ENCODE measurements at places on chromosomes 5 and 9.

- DNase-seq: no peak
Measured at GRCh38 chr5:75551471-75551870, 39.8 kb downstream of the POLK start.

- DNase-seq: peak; percentile 77
Measured at GRCh38 chr5:151086905-151087360, 6.1 kb upstream of the TNIP1 start.

DNA sequence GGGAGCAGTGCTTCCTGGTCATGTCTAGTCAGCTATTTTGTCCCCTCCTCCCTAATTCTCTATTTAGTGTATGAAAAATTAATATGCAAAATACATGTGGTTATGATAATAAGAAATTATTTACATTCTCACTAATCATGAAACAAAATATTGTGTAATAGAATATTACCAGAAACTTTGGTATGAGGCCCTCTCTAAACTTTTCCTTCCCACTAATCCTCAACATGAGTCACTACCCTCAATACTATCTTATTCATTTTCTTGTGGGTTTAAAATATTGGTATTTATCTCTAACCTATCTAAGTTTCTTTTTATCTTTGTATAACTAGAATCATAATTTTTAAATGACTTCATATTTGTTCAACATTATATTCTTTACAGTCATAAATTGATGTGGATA, 545.9 kb upstream of the PTPRD start:
- DNase-seq: no peak

GRCh38 chr5:32880796-32881195, 169.7 kb downstream of the NPR3 start:
- DNase-seq: no peak

- DNase-seq: no peak
Measured at GRCh38 chr9:113341712-113342410, 1.8 kb upstream of the WDR31 start.

GRCh38 chr5:149366169-149366729, 8.4 kb downstream of the PCYOX1L start:
- no peak for DNase-seq

DNA sequence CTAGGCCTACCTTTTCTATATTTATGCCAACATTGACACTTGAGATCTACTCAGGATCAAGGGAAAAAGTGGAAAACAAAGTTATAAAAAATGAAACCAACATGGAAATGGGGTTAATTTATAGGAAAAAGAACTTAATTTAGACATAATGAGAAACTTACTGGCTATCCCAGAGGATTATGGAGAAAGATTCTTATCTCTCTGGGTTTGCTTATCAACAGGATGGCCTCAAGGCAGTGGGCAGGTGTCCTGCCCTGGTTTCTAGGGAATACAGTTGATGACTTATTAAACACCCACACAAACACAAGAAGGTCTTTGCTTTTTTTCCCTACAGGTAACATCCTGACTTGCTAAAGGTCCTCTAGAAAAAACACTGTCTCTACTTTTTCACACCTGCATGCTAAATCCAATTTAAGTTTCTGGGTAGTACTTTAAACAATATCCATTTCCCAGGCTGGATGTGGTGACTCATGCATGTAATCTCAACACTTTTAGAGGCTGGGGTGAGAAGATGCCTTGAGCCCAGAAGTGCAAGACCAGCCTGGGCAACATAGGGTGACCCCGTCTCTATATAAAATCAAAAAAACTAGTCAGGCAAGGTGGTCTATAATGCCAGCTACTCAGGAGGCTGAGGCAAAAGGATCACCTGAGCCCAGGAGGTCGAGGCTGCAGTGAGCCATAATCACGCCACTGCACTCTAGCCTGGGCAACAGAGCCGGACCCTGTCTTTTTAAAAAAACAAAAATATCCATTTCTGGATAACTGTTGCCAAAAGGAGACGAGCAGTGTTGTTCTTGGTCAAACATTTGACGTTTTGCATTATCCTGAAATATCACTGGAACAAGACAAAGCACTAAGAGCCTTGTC, 6.6 kb upstream of the ZNF608 start:
- no peak for DNase-seq

- DNase-seq: no peak
Measured at GRCh38 chr9:15670246-15670645, 117.4 kb downstream of the CCDC171 start.

GRCh38 chr5:93574491-93575305, 6.3 kb downstream of the NR2F1-AS1 start:
- no peak for DNase-seq

GRCh38 chr5:111347021-111347420, 122.8 kb downstream of the CAMK4 start:
- DNase-seq: no peak

DNA sequence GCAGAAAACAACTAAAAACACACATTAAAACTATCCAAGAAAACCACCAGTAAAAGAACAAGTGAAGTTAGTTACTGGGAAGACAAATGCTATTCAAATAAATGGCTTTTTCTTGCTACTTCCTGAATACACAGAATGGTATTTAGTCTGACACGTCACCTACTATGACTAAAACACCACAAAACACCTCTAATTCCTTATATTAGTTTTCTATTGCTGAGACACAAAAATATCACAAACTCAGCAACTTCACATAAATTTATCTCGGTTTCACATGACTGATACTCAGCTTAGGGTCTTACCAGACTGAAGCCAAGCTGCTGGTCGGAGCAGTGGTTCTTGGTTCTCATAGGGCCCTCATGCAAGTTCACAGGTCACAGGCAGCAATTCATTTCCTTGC, 5.4 kb downstream of the DMAC1 start:
- no peak for DNase-seq

DNA sequence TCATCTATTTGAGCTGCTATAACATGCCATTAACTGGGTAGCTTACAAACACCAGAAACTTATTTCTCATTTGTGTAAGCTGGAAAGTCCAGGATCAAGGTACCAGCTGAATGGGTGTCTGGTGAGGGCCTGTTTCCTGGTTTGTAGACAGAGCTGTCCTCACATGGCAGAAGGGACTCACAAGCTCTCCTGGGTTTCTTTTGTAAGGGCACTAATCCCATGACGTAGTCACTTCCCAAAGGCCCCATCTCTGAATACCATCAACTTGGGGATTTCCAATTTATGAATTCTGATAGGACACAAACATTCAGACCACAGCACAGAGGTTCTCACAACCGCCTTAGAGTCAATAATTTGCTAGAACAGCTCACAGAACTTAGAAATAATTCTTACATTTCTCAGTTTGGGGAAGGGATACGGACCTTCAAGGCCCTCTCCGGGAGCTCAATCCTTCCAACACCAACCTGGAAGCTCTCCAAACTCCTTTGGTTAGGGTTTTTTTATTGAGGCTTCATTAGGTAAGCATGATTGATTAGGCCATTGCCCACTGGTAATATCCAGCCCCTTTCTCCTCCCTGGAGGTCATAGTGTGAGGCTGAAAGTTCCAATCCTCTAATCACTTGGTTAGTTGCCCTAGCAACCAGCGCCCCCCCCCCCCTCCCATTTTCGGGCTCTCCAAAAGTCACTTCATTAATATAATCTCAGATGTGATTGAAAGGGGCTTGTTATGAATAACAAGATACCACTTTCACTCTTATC, 7.6 kb upstream of the DNAJA1 start:
- DNase-seq: no peak

DNA sequence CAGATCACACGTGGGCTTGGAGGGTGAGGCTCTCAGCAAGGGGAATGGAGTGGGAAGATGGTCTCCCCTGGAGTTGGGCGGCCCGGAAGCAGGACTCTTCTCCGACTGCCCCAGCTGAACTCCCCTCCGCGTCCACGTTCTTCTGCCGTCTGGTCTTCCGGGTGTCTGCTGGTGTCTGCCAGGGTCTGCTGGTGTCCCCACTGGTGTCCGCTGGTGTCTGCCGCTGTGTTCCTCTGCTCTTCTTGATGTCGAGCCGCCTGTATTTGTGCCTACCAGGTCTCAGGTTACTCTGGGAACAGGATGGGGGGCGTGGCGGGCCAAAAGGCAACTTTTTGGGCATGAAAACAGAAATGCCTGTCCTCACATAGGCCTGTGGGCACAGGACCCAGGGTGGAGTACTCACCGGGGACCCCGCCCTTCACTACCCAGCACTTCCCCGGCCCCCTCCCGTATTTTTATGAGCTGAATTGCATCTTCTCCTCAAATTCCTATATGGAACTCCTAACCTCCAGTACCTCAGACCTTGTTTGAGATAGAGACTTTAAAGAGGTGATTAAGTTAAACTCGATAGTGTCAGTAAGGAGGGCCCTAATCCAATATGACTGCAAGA, 675.4 kb downstream of the SEMA5A start:
- DNase-seq: no peak

DNA sequence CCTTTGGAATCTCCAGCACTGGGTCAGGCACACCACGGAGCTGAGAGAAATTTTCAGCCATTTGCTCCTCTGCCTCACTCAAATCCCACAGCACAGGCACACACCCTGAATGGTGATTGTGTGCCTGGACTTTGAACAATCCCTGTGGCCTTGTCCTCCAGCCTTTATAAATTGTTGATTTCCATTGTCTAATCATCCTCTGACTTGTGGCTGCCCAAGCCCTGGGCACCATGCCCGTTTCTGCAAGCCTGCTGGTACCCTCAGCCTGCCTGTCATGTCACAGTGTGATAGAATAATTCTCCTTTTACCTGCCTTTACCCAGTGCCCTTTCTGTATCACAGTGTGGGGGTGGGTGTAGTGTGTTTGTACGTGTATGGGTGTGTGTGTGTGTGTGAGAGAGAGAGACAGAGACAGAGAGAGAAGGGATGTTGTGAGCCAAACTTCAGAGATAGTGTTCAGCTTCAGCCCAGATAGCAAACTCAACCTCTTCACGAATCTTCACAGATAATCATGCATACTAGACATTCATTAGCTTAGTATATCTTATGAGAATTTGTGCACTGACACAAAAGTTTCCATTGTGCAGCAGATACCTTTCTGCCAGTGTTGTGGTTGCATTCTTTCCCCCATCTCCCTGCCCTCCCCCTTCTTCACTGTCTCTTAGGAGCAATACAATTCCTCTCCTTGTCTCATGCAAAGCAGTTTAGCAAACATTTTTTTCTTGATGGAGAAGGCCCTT, 27.8 kb upstream of the SLC44A1 start:
- DNase-seq: no peak

GRCh38 chr5:150142959-150143349, 12.7 kb downstream of the PDGFRB start:
- no peak for DNase-seq

DNA sequence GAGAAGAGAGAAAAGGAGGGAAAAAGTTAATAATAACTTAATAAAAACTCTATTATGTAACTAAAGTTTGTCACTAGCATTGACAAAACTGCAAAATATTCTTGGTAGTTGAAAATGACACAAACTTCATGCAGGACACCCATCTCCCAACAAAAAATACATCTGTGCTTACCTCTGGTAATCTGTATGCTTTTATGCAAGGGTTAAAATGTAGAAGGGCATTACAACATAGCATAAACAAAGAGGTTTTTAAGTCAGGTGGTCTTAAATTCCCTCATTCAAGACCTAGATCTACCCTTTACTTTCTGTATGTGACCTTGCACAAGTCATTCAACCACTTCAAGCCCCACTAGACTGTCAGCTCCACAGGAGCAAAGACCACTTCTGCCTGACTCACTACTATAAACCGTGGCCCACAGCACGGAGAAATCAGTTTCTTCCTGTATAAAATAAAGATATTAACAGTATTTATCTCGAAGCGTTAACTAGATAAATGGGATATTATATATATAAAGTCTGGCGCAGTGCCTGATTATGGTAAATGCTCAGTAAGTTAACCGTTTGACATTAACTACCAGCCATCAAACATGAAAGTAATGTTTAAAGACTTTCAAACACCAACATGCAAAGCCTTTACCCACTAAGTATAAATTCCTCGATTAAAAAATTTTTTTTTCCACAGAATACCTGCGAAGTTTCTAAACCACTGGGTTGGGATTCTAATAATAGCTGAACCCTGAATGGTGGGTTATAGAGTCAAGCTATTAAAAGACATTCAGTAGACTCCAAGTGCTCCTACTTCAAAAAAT, 2.0 kb downstream of the FBXL17 start:
- DNase-seq: no peak

DNA sequence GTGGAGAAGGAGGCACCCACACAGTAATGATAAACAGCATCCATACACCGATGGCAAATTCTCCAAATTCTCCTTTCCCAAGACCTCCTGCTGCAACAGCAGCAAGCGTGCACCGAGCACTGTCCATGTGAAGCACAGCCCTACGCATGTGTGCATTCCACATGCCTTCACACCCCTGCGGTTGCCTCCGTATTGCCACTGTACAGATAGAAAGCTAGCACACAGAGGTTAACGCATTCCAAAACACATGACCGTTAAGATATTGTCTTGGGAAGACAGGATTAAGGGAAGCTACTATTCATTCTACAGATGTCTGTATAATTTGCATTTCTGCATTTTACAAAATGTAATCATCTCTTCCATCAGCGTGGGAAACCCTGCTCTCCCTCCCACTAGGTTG, 6.6 kb downstream of the FLT4 start:
- DNase-seq: no peak

- no peak for DNase-seq
Measured at GRCh38 chr5:133285583-133286021, 233.8 kb downstream of the HSPA4 start.

GRCh38 chr9:69499959-69500358, 172.2 kb downstream of the APBA1 start:
- no peak for DNase-seq

GRCh38 chr5:105617436-105618215, 2053.1 kb downstream of the EFNA5 start:
- no peak for DNase-seq

DNA sequence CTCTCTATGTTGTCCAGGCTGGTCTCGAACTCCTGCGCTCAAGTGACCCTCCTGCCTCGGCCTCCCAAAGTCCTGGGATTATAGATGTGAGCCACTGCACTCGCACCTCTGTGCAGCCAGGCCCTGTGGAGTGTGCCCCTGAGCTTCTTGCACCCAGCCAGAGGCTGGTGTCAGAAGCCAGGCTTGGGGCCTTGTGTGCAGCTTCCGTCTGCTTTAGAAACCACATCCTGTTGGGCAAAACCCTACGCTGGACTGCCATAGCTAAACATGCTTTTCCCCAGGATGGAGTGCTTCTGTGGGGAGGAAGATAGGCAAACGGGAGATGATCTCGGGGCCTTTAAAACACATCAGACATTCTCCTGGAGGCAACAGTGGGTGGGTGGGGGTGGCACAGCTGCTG, 40.1 kb downstream of the PRRT1B start:
- peak; percentile 32 for DNase-seq

DNA sequence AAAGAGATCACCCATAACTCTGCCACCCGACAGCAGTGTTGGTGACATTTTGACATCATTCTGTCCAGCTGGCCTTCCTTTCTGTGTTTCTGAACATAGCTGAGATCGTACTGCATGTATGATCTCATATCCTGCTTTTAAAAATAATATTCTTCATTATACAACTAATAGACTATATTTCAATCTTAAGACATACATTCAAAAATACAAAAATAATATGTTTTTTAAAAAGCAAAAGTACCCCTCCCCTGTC, 47.7 kb upstream of the RPL26L1 start:
- no peak for DNase-seq

- DNase-seq: no peak
Measured at GRCh38 chr5:50704730-50705129, 38.3 kb downstream of the PARP8 start.
